Stimulated activated CD8-positive, alpha-beta memory T cell treated with anti-CD3 and anti-CD28 coated beads, Interleukin-4, amount 100 ng/mL, for 48 hours (primary cell): ENCODE measurements at places on chromosomes 3 and 15.

GRCh38 chr15:63453186-63453905 is 51.0 kb upstream of the USP3 start:
- no peak for DNase-seq

- no peak for DNase-seq
Measured at GRCh38 chr15:64897345-64897985, 14.2 kb upstream of the ANKDD1A start.

- DNase-seq: no peak
Measured at GRCh38 chr15:51363383-51363782, 21.9 kb downstream of the GLDN start.

DNA sequence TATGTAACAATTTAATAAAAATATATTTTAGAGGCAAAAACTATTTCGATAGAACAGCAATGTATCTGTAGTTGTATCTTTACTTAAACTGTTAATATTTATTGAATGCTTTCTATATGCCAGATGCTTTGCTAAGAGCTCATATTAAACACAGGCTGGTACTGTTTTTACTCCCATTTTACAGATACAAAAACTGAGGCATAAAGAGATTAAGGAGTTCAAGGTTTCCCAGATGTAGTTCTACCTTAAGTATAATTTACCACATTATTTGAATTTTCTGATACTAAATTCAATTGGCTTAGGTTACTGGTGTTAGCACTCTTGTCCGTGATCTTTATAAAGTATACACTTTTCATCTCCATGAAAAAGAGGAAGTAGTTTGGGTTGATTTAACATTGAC is 149.8 kb downstream of the ROBO2 start:
- DNase-seq: no peak

- no peak for DNase-seq
Measured at GRCh38 chr3:135023996-135024658, 229.1 kb downstream of the EPHB1 start.

DNA sequence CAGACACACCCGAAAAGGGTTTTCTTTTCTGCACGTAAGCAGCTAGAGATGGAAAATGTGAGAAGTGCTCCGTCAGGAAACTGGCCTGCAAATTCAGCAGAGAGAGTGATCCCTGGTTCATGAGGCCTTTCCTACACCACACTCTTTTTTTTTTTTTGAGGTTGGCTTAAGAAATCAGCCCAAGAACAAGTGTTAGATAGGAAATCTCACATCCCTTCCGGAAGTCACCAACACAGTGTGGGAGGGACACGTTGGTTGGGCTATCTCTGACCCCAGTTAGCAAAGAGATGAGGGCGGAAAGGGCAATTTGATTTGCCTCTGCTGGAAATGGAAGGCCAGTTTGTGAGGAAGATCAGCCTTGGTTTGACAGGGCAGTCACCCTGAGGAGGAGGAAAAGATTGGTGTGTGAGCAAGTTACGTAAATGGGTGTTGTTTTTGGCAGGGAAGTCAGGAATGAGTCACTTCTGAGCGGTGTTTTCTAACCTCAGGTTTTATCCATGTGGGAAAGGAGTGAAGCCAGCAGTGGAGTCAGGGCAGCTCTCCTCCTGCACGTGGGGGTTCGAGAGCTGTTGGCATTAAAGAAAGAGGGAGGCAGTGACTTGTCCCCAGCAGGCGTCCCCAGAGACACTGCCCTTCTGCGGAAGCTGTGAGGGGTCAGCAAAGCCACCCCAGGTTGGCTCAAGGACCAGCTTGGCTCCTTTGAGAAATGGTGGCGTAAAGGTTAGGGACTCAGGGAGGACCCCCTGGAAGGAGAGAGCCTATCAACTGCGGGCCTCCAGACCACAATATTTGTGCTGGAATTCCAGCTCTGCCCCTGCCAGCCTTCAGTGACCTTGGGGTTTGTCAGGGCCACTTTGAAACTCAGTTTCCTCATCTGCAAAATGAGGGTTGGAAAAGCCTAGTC is 237.6 kb upstream of the BHLHE40 start:
- DNase-seq: no peak

DNA sequence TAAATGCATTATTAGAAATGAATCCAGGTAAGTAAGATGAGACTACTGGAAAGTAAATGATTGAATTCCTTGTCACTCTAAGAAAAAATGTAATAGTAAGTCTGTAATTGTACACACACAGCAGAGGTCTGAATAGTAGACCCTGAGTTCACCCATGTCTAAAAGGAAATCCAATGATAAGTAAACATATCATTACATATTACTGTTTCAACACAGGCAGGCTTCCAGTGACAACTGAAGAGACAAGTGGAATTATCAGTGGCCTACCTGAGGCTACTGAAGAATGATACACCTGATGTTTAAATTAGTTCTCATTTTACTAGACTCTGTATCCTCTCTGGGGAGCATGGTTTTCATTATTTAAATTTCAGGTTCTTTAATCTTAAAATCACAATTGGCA is 6.2 kb upstream of the CCNL1 start:
- DNase-seq: no peak

DNA sequence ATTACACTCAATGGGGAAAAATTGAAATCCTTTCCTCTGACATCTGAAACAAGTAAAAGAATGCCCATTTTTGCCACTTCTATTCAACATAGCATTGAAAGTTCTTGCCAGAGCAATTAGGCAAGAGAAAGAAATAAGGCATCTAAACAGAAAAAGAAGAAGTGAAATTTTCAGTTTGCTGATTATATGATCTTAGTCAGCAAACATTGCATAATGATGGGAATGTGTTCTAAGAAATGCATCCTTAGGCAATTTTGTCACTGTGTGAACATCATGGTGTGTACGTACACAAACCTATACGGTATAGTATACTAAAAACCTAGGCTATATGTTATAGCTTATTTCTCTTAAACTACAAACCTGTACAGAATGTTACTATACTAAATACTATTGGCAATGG is 278.0 kb downstream of the CGGBP1 start:
- DNase-seq: no peak

- no peak for DNase-seq
Measured at GRCh38 chr15:83380059-83380458, 67.1 kb upstream of the SH3GL3 start.

DNA sequence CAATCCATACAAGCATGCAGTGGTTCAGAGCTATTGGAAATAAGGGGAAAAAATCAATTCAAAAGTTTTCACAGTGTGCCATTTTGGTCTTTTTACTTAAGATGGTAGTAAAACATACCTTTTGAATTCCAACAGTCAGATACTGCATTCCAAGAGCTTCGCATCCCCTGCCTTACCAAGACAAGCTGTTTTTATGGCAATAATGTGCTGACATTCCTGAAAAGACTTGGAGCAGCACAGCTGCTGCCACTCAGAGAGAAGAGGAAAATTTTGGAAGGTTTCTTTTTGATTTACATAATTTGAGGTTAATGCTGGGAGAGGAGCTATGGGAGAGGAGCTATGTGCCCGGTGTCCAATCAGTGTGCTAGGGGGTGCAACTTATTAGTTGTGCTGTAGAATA is 148.3 kb downstream of the FEZF2 start:
- DNase-seq: no peak

DNA sequence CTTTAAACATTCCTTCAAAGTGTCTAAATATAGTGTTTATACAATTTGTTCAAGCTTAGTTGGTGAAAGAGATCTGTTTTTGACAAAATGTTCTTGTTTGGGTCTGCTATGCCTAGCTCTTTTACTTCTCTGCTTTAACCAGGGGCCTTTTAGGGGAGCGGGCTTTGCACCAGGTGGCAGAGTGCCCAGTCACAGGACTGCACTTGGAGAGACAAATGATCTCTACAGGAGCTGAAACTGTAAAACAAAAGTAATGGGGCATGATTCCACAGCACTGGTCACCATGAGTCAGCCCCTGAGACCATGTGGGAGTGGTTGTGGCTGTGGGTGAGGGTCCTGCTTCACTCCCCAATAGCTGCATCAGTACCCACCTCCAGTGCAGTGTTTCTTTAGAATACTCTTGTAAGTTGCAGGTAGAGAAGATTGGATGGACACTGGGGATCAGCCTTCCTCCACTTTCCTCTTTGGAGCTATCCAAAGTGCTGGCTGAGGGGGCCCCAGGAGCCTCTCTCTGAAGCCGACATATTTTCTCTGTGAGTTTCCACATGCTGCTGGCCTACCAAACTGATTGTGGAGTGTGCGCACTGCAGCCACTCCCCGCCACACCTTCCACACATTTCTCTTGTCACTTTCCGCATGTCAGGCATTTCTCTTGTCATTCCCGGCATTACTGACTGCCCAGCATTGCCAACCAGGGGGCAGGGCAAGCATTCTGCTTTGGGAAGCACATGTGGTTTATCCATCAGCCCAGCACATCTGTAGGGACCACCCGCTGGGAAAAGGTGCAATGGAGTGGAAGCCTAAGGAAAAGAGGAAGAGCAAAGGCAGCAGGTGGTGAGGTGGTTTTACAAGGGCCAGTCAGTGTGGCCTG is 110.0 kb downstream of the EPHB1 start:
- DNase-seq: no peak

DNA sequence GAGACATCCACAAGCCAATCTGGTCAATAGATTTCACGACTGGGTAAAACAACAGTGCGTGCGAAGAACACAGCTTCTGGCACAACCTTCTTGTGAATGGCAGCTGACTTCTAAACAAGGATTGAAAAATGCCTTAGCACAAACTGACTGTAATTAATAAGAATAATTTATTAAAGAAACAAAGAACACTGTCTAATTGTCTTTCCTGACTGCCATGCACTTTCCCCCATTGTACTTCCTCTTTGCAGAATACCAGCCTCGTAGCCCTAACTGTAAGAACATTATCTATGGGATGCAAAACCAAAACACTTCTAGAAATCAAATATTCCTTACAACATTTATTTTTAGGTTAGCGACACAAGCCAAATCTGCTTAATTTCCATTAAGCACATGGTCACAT is 6.5 kb downstream of the FOXP1 start:
- no peak for DNase-seq

- DNase-seq: no peak
Measured at GRCh38 chr3:7190095-7190494, 329.2 kb downstream of the GRM7 start.

GRCh38 chr15:51879555-51879954 is 50.1 kb downstream of the TMOD3 start:
- no peak for DNase-seq

DNA sequence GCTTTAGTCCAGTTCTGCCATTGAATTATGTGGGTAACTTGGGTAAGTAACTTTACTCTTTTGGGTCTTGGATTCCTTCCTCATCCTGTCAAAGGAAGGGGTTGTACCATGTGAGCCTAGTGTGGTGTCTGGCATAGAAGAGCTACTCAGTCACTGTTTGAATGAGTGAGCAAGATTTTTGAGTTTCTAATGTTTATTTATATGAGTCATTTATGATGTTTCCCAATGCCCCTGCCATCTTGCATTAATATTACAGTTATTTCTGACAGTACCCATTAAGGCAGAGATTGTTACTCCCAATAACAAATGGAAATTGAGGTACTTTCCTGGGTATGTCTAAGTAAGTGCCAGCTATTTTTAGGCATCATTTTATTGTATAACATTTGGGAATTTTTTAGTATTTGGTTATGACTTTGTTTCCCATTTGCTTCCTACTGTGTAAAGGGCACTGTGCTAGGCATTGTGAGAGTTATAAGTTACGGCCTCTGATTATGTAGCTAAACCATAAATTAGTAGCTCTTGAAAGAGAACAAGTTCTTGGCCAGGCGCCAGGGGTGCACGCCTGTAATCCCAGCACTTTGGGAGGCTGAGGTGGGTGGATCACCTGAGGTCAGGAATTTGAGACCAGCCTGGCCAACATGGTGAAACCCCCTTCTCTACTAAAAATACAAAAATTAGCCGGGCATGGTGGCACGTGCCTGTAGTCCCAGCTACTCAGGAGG is 23.5 kb downstream of the NR1D2 start:
- DNase-seq: no peak

- DNase-seq: no peak
Measured at GRCh38 chr3:37852771-37853170, 8.9 kb upstream of the CTDSPL start.

GRCh38 chr3:156892701-156893100 is 66.5 kb downstream of the LEKR1 start:
- no peak for DNase-seq

GRCh38 chr3:40582401-40583027 is 57.8 kb downstream of the ZNF621 start:
- DNase-seq: no peak

DNA sequence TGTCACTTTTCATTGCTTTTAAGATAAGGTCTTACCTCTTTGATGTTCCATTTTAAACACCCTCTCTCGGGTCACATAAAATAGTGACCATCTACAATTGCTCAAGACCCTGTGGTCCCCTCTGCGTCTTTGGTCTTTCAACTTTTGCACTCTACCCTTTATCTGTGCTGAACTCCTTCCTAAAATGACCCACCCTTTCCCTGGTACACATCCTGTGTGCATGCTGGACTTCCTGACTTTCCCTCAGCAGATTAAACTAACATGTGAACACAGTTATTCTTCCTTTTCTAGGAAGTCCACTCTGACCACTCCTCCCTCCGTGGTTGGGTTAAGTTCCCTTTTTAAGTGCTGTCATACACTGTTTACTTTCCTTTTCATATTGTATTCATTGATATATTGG is 414.2 kb downstream of the GABRB3 start:
- DNase-seq: no peak

DNA sequence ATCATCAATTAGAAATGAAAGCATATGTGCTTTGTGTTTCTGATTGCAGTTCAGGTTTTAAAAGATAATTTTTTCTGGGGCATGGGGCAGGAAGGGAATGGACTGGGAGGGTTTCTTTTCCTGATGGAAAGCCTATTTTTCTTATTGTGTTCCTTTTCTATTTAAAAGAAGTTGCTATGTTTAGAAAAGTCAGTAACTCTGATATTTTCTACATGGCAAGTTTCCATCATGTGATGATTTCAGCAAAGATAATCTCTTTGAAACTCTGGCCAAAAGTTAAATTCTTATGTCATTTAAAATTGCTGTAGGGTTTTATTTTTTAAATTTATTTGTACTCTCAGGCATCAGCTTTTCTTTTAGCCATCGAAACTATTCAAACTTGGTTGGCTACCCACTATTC is 601.2 kb downstream of the FOXP1 start:
- no peak for DNase-seq

DNA sequence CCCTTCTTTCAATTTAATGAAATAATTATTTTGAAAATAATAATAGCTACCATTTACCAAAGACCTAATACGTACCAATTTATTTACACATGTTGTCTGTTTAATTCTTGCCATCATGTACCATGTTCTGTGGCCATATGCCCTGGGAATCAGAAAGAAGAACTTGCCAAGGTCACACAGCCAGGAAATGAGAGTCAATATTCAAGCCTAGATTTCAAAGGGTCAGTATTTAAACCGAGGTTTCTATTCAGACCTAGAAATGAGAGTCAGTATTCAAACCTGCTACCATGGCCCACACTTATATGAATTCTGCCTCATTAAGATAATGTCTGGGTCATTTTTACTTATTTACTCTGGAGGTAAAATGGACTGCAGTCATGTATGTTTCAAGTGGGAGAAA is 103.6 kb upstream of the TBL1XR1 start:
- no peak for DNase-seq

GRCh38 chr15:68203486-68203885 is 1.6 kb downstream of the CALML4 start:
- DNase-seq: no peak

- DNase-seq: no peak
Measured at GRCh38 chr3:143820466-143821221, 27.6 kb downstream of the SLC9A9 start.

GRCh38 chr3:35601959-35602358 is 37.4 kb upstream of the ARPP21 start:
- no peak for DNase-seq
